ENCODE measurements at places on chromosomes 13 and 19.

DNA sequence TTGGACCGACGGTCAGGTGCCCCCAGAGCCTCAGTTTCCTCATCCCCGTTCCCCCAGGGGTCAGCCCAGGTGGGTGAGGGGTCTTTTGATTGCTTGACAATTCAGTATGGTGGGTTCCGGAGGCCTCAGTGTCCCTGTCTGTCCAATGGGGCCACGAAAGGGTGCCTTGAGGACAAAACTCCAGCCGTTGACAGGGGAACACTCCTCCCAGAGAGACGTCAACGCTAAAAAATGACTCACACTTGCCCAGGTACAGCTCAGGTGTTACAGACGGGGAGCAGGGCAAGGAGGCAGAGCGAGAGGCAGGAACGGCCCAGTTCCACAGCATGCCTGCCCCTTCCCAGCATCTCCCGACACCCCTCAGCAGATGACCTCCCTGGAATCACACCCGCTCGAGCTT lies 1.8 kb downstream of the TNFAIP8L1 start:
- no peak for DNase-seq

GRCh38 chr13:97629601-97630272 lies 195.8 kb downstream of the RAP2A start:
- no peak for DNase-seq

GRCh38 chr19:5228932-5229777 lies 111.5 kb downstream of the PTPRS start:
- DNase-seq = no peak

DNA sequence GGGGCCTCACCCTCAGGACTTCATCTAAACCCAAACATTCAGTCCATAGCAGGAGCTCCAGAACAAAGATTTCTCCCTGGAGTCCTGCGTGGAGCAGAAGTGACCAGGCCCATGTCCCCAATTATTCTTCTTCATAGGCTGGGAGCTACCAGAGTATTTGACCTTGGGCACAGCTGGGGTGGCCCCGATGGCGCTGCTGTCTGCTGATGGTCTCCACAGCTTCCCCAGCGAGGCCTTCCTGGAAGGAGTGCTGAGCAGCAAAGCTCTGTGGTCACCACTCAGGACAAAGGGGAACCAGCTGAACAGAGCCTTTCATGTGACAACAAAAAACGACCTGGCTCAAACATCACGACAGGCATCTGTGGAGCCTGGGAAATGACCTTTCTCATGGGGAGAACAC lies 62.7 kb upstream of the ARGLU1 start:
- no peak for DNase-seq

DNA sequence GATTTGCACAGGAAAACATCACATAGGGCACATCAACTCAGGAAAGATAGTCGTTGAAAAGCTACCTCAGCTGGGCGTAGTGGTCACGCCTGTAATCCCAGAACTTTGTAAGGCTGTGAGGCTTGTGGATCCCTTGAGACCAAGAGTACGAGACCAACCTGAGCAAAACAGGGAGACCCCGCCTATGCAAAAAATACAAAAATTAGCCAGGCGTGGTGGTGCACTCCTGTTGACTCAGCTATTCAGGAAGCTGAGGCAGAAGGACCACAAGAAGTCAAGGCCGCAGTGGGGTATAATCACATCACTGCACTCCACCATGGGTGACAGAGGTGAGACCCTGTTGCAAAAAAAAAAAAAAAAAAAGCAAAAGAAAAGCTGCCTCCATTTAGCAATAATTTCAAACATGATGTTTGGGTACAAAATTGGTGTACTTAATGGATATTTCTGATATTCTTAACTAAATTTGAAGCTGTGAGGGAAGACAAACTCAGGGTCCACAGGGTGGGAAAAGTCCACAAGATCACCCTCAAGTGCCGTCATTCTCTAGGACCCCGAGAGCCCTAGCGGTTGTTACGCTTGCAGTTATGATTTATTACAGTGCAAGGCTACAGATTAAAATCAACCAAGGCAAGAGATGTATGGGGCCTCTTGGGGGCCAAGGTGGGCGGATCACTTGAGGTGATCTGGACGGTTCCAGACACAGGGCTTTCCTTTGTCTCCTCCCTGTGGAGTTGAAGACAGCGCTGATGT lies 42.5 kb upstream of the LDLR start:
- DNase-seq = no peak

DNA sequence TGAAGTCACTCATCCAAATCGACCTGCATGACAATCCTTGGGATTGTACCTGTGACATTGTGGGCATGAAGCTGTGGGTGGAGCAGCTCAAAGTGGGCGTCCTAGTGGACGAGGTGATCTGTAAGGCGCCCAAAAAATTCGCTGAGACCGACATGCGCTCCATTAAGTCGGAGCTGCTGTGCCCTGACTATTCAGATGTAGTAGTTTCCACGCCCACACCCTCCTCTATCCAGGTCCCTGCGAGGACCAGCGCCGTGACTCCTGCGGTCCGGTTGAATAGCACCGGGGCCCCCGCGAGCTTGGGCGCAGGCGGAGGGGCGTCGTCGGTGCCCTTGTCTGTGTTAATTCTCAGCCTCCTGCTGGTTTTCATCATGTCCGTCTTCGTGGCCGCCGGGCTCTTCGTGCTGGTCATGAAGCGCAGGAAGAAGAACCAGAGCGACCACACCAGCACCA lies 5.9 kb downstream of the SLITRK5 start:
- DNase-seq = no peak

GRCh38 chr13:64164435-64164834 lies 2748.8 kb upstream of the PCDH20 start:
- DNase-seq = no peak

DNA sequence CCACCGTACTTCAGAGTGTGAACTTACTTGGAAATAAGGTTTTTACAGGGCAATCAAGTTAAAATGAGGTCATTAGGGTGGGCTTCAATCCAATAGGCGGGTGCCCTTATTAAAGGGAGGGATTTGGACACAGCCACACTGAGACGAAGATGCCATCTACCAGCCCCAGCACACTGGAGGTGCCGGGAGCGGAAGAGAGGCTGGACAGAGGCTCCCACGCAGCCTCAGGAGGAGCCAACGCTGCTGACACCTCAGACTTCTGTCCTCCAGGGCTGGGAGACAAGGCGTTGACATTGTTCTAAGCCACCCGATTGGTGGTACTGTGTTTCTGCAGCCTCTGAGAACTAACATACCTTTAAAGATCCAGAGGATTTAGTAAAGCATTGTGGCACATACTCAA lies 12.6 kb upstream of the RAB20 start:
- peak; percentile 11 for DNase-seq

- no peak for DNase-seq
These were observed 385.1 kb downstream of the IRS2 start for GRCh38 chr13:109401307-109401706.

DNA sequence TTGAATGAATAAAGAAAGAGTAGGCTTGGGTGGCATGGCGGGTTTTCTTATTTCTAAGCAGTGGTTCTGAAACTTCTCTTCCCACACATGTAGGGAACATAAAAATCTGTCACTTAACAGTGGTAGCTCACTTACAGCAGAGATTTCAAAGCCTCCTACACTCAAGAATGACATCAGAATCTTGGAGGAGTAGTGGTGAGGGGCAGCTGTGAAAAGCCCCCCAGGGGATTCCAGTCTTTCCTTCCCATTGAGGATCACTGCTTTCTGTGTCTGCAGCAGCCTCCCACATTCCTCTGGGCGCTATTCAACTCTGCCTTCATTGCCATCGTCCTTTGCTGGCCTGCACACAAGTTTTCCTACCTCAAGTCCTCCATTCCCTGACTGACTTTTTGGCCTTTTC lies 8.6 kb upstream of the NEK5 start:
- DNase-seq = no peak

DNA sequence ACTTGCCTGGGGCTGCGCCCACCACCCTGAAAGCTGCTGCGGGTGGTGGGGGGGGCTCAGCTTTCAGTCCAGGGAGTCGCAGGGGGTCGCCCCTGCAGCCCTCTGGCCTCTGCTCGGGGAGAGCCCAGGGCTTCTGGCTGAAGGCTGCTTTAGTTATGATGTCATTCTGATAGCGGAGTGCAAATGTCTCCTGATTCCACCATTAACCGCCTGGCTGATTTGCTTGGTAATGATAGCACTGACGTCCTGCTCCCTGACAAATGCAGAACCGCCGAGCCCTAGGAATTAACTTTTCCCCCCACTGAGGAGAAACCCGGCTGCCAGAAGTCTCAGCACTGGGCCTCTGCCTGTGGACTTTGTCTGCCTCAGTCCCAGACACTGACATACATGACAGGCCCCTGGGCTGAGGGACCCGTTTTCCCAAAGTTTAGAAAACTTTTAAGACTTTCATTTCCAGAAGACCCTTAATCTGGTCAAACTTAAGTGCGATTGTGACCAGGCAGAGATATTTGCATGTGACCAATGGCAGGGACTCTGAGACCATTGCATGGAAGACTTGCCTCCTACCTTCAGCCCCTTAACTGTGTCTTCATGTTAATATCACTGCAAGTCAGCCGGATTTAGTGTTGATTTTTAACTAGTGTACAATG lies 142.5 kb upstream of the ZNF536 start:
- DNase-seq = no peak

- no peak for DNase-seq
These were observed 1.4 kb downstream of the RAP2A start for GRCh38 chr13:97435323-97435722.

- DNase-seq = peak; percentile 74
These were observed 10.1 kb upstream of the SLC25A42 start for GRCh38 chr19:19053508-19054314.

- DNase-seq = peak; percentile 52
These were observed at the start of gene LMTK3 for GRCh38 chr19:48511800-48512503. LMTK3 (minus strand) TSS chr19:48511835; CDS start chr19:48511576, 259 bp downstream.

- no peak for DNase-seq
These were observed 20.2 kb upstream of the ZNF227 start for GRCh38 chr19:44192127-44192526.

DNA sequence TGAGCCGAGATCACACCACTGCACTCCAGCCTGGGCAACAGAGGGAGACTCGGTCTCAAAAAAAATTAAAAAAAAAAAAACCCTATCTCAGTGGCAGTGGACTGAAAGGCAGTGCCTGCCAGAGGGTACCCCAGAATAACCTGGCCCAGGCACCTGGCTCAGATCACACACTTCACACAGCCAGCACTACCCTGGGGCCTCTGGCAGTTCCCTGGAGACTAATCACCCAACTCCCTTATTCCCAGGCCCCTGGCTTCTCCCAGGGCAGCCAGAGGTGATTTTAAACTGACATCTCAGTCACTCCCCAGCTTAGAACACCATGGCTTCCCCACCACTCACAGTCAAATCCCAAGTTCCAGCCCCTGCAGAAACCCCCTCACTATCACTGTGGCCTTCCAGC lies 3.5 kb upstream of the SLC27A5 start:
- DNase-seq = no peak

GRCh38 chr19:41462497-41462896 lies 19.5 kb downstream of the ERICH4 start:
- no peak for DNase-seq

GRCh38 chr19:46818812-46819211 lies 30.4 kb upstream of the SLC1A5 start:
- peak; percentile 37 for DNase-seq

DNA sequence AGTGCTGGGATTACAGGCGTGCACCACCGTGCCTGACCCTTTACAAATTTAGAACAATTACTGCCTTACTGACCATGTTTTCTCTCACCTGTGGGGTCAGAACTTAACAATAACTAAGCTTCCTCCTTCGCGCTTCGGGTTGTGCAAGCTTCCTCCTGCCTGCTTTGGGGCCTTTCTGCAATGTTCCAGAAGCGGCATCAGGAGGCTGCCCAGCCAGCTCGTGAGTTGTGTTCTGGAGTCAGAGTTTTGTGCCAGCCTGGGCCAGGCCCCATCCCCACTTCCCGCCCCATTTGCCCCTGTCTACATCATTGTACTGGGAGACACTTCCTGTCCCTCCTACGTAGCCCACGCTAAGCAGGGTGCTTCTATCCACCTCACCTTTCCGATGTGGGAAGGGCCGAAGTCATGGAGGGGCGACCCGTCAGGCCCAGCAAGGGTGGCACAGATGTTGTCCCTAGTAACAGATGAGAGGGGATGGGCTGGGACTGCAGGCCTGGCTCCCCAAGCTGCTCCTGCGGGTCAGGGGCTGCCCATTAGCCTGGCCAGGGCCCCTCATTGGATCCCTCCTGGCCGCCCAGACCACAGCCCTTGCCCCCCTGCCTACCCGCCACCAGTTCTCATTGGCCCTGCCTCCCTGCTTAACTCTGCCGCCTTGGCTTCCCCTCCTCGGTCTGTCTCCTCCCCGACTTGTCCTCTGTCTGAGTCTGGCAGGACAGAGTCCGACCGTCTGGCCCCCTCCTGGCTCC lies 13.4 kb downstream of the UHRF1 start:
- no peak for DNase-seq

DNA sequence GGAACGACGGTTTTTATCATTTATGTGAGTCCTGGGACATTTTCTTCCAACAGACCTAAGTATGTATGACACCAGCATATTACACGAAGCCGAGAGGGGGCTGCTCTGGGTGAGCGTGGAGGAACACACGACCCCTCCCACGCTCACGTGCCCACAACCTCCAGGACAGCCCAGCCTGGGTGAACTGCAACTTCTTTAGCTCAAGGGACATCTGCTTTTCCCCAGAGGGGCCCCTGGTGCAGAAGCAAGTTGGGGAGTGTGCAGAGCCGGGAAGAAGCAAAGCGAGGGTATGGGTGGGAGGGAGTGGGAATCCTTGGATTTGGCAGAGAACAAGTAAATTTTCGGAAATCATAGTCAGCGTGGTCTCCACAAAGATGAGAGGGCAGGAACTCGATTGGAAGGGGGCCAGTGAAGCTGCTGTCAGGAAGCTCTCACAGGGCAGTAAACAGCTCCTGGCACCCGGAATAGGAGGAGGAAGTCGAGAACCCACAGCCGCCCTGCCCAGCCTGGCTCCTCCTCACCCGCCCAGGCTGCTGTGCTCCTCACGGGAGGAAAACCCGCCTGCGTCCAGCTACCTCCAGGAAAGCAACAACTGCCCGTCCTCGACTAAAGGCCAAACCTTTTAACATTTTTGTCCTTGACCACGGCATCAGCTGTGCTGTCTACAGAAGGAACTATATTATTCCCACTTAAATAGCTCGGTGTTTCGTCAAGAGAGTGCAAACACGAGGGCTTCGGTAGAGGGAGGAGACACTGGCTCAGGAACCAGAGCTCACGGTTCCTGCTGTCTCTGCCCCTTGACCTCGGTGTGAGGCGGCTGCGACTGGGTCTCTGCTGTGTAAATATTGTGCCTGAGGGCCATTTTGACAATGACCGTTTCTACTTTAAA lies 17.2 kb upstream of the CFAP97D2 start:
- peak; percentile 82 for DNase-seq

- peak; percentile 54 for DNase-seq
These were observed 156.6 kb downstream of the TM9SF2 start for GRCh38 chr13:99657848-99658260.

DNA sequence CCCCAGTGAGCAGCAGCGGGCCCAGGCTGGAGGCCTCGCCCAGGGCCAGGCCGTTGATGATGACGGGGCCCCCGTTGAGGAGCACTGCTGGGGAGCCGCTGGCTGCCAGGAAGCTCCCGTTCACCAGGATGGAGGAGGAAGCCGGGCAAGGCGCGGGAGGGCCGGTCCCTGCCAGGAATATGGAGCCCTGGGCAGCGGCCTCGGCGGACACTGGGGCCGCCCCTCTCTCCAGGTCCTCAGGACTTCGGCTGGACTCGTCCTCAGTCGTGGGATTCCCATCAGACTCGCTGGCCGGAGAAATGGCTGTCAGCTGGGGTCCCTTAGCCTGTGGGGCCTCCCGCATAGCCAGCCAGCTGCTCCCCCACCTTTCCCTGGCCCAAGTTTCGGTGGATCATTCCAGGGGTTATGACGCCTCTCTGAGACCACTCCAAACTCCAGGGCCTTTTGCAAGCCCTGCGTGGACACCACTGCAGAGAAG lies 2.1 kb downstream of the SIX5 start:
- no peak for DNase-seq
